Ovary (tissue), 10 donors: ENCODE measurements at places on chromosomes 16 and 17. TPM values are rescaled to one million over a fixed set of nuclear protein-coding genes. Genes with fewer than 3 reads are reported as not detected.

The HAGHL gene
- total RNA-seq, result 3.2 TPM

The DCTN5 gene
- 34.6 TPM for total RNA-seq

The KRTAP2-1 gene
- total RNA-seq, result not detected

The ALOX12B gene
- 0.70 TPM for total RNA-seq

The CACNA1G gene
- 4.7 TPM for total RNA-seq

The P2RX1 gene
- 3.0 TPM for total RNA-seq

The HOXB13 gene
- total RNA-seq, result not detected

The CCL17 gene
- total RNA-seq, result not detected

The TMEM92 gene
- total RNA-seq, result 1.6 TPM

The KRTAP4-6 gene
- not detected for total RNA-seq

The HOXB1 gene
- total RNA-seq, result not detected

The HS3ST3A1 gene
- 11.0 TPM for total RNA-seq

The P3H4 gene
- 15.1 TPM for total RNA-seq

The NPB gene
- total RNA-seq, result 1.7 TPM

The DHRS7C gene
- total RNA-seq, result not detected

The CACNG1 gene
- total RNA-seq, result not detected

The RHBDL1 gene
- 1.0 TPM for total RNA-seq

The SEZ6L2 gene
- 0.73 TPM for total RNA-seq

The TBX6 gene
- total RNA-seq, result 0.75 TPM

The KRTAP4-5 gene
- not detected for total RNA-seq

The CCL3 gene
- 0.61 TPM for total RNA-seq

The ALOX12 gene
- total RNA-seq, result not detected

The FN3K gene
- total RNA-seq, result 45.7 TPM

The ZFP1 gene
- total RNA-seq, result 14.9 TPM

The RNF222 gene
- not detected for total RNA-seq

The AIPL1 gene
- not detected for total RNA-seq

The SLC22A31 gene
- total RNA-seq, result 0.94 TPM

The OR3A2 gene
- 1.9 TPM for total RNA-seq

The TAC4 gene
- total RNA-seq, result not detected

The SHCBP1 gene
- 1.5 TPM for total RNA-seq

The ZNF830 gene
- 19.7 TPM for total RNA-seq

The CD300A gene
- total RNA-seq, result 1.7 TPM

The BAIAP3 gene
- total RNA-seq, result 26.1 TPM

The BCO1 gene
- total RNA-seq, result 1.4 TPM

The EVPL gene
- total RNA-seq, result 1.4 TPM

The WWP2 gene
- 37.5 TPM for total RNA-seq

The TP53TG3E gene
- not detected for total RNA-seq

The GNGT2 gene
- 2.9 TPM for total RNA-seq

The PMFBP1 gene
- total RNA-seq, result 0.12 TPM

The CCL8 gene
- total RNA-seq, result 0.32 TPM

The RAB40C gene
- total RNA-seq, result 21.8 TPM

The MAF gene
- total RNA-seq, result 61.5 TPM

The DBNDD1 gene
- 2.5 TPM for total RNA-seq

The KRT20 gene
- 0.27 TPM for total RNA-seq

The NOS2 gene
- 0.58 TPM for total RNA-seq

The TP53TG3B gene
- total RNA-seq, result not detected
